ENCODE measurements at places on chromosomes 3 and 15. TPM values are rescaled to one million over a fixed set of nuclear protein-coding genes. Genes with fewer than 3 reads are reported as not detected.

Gene ZDHHC19
- not detected for total RNA-seq

Gene PRSS50
- not detected for total RNA-seq

Gene P2RY12
- not detected for total RNA-seq

Gene GPR27
- total RNA-seq = not detected

Gene RPL22L1
- 297 TPM for total RNA-seq

Gene NME9
- not detected for total RNA-seq

Gene CYFIP1
- 107 TPM for total RNA-seq

Gene SYNPR
- not detected for total RNA-seq

Gene ADAMTS17
- under 0.01 TPM for total RNA-seq

Gene SCAMP2
- 28.3 TPM for total RNA-seq

Gene SI
- not detected for total RNA-seq

Gene SLC6A1
- total RNA-seq = not detected

Gene SNX22
- total RNA-seq = 0.29 TPM

Gene LRRN1
- 3.5 TPM for total RNA-seq

Gene FAM174B
- total RNA-seq = 5.1 TPM

Gene LMAN1L
- total RNA-seq = under 0.01 TPM

Gene ARHGAP31
- 41.5 TPM for total RNA-seq

Gene SH2D7
- not detected for total RNA-seq

Gene TWF2
- total RNA-seq = 115 TPM

Gene DPPA2
- total RNA-seq = not detected

Gene SRGAP3
- total RNA-seq = 4.7 TPM

Gene SETD2
- total RNA-seq = 37.1 TPM

Gene IP6K1
- total RNA-seq = 48.5 TPM

Gene HRG
- not detected for total RNA-seq

Gene SOX14
- total RNA-seq = not detected

Gene STRIT1
- not detected for total RNA-seq

Gene PFKFB4
- 12.3 TPM for total RNA-seq

Gene CTXN2
- total RNA-seq = not detected

Gene VILL
- total RNA-seq = 7.6 TPM

Gene RBPMS2
- 0.29 TPM for total RNA-seq

Gene RTP3
- total RNA-seq = not detected

Gene HYKK
- total RNA-seq = 5.1 TPM

Gene AMOTL2
- 300 TPM for total RNA-seq

Gene EIF4G1
- 215 TPM for total RNA-seq

Gene ESYT3
- total RNA-seq = 0.59 TPM

Gene TRMT10C
- 25.0 TPM for total RNA-seq

Gene GOLGA8J
- total RNA-seq = 0.29 TPM

Measured in osteoblast (primary cell).